ENCODE measurements at places on chromosomes 16 and 17.

GRCh38 chr17:40448639-40449261 is 5.5 kb downstream of the IGFBP4 start:
- DNase-seq: no peak

DNA sequence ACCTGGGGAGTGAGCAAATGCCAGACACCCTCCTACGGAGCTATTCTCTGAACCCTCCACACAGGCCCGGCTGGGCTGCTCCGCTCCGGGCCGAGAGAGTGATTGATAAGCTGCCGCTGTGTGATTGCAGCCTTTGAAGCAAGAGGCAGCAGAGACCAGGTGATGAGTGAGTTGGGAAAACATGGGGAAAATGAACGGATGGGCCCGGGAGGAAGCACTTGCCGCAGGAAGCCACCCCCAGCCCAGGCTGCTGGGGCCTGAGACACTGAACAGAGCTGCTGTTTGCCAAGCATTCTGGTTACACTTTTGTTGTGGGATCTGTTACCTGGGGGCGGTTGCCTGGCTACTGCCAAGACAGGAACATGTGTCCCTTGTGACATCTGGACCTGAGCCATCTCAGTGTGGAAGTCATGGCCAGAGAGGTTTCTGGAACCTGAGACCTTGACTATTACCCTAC is 46.4 kb upstream of the KLHDC4 start:
- DNase-seq: no peak

GRCh38 chr17:43737722-43738121 is 20.9 kb downstream of the SOST start:
- DNase-seq: no peak

- DNase-seq: no peak
Measured at GRCh38 chr17:30808785-30809286, 15.7 kb downstream of the CRLF3 start.

- no peak for DNase-seq
Measured at GRCh38 chr17:8867361-8867981, at the start of gene PIK3R6. Gene PIK3R6 (minus strand): TSS chr17:8867674. CDS start chr17:8849794, 17,880 bp downstream.

DNA sequence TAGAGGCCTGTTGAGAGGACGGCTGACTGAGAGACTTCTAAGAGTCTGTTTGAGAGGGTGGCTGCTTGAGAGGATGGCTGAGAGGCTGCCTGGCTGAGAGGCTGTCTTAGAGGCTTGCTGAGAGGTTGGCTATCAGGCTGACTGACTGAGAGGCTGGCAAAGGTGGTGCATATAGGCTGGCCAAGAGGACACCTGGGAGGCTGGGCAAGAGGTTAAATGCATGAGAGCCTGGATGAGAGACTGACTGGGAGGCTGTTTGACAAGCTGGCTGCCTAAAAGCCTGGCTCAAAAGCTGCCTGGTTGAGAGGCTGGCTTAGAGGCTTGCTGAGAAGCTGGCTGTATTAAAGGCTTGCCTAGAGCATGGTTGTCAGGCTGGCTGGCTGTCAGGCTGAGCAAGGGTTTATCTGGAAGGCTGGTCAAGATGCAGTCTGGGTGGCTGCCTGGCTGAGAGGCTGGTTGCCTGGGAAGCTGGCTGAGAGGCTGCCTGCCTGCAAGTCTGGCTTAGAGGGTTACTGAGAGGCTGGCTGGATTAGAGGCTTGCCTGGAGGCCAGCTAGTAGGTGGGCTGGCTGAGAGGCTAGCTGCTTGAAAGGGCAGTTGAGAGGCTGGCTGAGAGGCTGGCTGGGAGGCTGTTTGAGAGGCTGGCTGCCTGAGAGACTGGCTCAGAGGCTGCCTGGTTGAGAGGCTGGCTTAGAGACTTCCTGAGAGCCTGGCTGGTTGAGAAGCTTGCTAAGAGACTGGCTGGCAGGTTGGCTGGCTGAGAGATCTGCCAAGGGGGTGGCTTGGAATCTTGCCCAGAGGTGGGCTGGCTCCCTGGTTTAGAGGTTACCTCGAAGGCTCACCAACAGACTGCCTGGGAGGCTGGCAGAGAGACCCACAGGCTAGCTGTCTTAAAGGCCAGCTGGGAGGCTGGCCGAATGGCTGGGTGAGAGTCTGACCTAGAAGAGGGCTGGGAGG is 38.3 kb upstream of the ACSM2B start:
- DNase-seq: no peak

DNA sequence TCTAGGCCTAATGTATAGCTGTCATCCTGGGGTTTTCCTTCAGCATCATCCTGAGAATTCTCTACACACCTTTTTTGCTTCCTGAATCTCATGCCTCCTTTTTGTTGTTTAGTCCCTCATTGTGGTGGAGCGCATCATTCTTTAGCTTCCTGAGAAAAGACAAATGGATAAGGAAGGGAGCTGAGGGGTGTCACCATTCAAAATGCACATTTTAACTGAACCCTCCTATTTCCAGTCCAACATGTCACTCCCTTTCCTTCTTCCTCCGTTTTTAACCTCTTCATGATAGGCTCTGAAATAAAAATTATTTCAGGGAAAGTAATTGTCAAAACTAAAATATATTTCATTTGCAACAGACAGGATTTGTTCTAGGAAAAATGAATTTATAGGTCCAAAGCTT is 39.7 kb upstream of the GNAO1 start:
- DNase-seq: no peak

Measured in ELR (cell line).